ENCODE measurements at places on chromosomes 7 and 10.

DNA sequence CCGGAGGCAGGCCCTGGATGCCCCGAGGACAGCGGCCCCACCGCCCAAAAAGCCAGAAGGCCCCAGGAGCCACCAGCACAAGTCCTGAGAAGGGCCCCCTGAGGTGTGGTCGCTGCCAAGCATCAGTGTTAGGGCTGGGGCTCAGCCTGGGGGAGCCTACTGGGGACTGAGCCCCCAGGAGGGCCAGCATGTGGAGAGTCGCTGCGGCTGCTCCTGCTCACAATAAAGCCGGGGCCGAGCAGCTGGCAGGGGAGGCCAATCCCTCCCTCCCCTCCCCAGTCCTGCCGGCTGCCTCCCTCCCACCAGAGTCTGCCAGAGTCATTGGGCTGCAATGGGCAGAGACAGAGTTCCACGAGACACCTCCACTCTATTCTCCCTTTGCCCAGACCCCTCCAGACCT is 3.1 kb upstream of the ASIC3 start:
- no peak for DNase-seq

- no peak for DNase-seq
Measured at GRCh38 chr10:27512548-27512947, 8.4 kb downstream of the RAB18 start.

- DNase-seq = no peak
Measured at GRCh38 chr10:63717027-63717715, 196.0 kb downstream of the REEP3 start.

GRCh38 chr10:69087590-69088470 is at the start of gene SRGN:
Gene SRGN (plus strand): TSS chr10:69088103. CDS start chr10:69088158, 55 bp downstream.
- peak; percentile 98 for DNase-seq

DNA sequence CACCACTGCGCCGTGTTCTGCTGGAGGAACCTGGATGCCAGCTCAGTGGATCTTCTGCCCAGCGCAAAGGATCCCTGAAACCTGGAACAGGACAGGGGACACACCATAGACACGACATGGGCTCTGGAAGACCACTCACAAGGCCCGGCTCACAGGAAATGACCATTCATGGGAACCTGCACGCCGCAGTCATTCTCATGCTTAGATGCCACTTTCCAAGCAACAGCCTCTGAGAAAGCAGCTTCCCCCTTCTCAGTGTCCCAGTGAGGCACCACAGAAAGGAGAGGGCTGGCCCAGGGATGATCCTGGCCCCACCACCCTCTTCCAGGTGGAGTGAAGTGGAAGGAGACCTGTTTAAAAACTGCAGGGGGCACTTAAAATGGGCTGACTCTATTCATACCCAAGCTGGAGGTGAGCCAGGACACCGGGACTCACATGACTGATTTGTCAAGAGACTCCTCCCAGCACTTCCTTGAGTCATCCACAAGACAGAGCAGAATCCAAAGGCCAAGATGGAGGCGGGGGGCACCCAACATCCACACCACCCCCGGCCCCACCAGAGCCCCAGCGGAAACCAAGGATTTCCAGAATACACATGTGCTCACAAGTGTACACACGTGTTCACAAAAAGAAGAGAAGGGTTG is 11.2 kb downstream of the CTBP2 start:
- no peak for DNase-seq

All from cardiac muscle cell (in vitro differentiated cells and primary cell).